ENCODE measurements at places on chromosomes 5 and 9.

DNA sequence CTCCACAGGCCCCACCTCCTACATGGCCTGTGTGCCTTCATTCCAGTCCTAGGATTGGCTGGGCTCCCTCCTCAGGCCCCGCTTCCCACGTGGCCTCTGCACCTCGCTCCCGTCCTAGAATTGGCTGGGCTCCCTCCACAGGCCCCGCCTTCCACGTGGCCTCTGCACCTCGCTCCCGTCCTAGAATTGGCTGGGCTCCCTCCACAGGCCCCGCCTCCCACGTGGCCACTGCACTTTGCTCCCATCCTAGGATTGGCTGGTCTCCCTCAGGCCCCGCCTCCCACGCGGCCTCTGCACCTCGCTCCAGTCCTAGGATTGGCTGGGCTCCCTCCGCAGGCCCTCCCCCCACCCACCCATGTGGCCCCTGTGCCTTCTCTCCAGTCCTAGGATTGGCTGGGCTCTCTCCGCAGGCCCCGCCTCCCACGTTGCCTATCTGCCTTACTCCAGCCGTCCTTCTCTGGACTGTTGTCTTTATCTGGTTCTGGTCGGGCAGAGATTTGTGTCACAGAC lies 45.3 kb upstream of the CACNA1B start:
- no peak for DNase-seq

GRCh38 chr5:163105456-163105855 lies 331.9 kb upstream of the CCNG1 start:
- peak; percentile 27 for DNase-seq

- DNase-seq, result no peak
Measured at GRCh38 chr9:83965350-83966208, 14.4 kb downstream of the HNRNPK start.

- no peak for DNase-seq
Measured at GRCh38 chr9:21688108-21689102, 114.0 kb upstream of the MTAP start.

DNA sequence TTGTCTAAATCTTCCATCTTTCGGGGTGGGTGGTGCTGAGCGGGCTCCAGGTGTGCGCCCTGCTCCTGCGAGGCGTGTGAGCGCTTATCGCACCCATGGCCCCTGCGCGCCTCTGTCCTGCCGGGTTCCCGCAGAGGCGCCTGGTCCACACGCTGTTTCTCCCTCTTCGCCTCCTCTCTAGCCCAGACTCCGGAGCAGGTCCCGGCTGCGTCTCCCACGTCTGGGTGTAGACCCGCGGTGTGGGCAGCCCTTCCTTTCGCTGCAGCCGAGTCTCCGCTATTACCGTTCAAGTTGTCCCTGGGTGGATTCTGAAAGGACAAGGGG lies 40.5 kb upstream of the PLEKHG4B start:
- no peak for DNase-seq

Measured in urothelium cell line (cell line).